ENCODE measurements at places on chromosomes 7 and 10.
A peak's percentile ranks its signal among the peaks of the same experiment; 100 is the strongest.

DNA sequence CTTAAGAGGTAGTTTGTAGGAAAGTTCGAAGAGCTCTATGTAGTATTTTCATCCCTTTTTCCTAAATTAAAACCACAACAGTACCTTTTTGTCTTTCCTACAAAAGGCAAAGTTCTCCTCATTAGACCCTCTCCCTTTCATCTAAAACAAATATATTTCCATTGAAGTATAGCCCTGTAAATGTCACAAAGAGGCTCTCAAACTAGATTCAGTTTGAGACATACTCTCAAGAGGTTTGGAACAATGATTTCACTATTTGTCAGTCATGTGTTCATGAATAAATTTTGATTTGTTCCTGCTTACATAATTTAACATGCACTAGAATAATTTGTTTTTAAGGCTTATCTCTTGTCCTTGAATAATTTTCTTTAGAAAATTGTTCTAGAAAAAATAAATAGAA lies 12.2 kb downstream of the TAS2R16 start:
- no peak for DNase-seq

DNA sequence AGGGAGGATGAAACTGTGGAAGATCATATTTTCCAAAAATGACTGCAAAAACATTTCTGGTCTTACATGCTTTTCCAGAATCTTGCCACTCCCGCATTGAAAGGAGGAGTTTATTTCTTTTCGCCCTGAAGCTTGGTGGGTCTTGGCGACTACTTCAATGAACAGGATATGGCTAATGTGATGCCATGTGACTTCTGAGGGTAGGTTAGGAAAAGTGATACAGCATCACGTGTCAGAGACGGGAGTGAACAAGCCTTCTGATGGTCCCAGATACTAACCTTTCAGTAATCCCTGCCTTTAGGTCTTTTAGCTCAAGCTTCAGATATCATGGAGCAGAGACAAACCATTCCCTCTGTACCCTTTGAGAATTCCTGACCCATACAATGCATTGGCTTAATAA lies 192.2 kb upstream of the HPS1 start:
- no peak for DNase-seq

DNA sequence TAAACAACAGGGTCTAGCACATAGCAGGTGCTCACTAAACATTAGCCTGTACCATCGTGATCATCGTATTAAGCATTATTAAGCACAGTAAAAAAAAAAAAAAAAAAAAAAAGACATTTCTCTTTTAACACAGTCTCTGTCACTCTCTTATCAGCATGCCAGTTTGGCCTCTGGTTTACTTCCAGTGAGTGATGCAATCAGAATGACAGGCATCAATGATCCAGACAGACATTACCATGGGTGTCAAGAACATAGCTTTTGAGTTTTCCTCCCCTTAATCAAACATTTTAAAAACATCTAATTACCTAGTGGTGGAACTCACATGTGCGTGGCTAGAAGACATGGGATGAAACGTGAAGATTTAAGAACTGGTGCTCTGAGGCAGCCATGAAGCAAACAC lies 115.8 kb downstream of the CTTNBP2 start:
- DNase-seq: no peak

- DNase-seq: no peak
Observed at GRCh38 chr7:79668292-79668691, 214.8 kb upstream of the MAGI2 start.

GRCh38 chr10:100020142-100020885 lies 10.6 kb upstream of the DNMBP start:
- DNase-seq: no peak

GRCh38 chr7:35550831-35551230 lies 144.1 kb downstream of the HERPUD2 start:
- DNase-seq: no peak

DNA sequence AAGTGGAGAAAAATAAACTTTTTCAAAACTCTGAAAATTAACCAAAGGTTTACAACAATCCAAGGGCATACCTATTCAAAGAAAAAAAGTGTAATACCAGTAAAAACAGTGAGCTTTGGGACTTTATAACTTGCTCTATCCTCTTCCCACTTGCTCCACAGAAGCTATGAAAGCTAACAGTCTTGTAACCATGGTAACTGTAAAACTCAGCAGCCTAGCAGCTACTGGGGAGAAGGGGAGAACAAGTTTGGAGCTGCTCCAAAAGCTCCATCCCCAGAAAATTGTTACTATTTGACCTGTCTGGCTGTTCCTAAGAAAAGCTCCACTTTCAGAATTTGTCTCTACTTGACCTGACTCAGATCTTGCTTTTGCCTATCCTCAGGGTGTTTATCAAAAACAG lies 191.5 kb downstream of the OTUD1 start:
- no peak for DNase-seq

GRCh38 chr10:17685233-17685840 lies 41.4 kb downstream of the STAM start:
- no peak for DNase-seq

DNA sequence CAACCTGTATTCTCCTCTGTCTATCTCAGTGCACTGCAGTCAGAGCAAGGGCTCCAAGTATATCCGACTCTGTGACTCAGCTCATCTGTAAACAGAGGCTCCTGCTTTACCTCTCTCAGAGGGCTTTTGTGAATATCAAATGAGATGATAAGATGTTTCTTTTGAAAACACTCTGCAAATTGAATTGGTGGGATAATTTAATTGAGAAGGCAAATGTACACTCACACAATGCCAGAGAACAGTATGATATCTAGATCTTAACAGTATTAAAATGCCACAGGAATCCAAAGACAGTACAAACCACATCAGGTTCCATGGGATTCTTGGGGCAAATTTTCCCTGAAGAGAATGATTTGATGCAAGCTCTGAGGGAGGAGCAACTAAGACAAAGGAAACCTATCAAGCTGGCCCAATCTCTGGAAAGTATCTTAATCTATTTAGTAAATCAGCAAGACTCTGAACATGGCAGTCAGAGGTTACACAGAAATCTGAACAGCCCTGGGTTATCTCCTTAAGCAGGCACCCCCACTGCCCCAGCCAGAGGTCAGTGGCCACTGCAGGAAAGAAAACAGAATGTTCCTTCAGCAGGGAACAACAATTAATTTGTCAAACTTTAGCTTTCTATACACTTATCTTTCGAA lies 45.9 kb downstream of the DOCK4 start:
- no peak for DNase-seq

GRCh38 chr7:36653663-36654355 lies 70.5 kb downstream of the AOAH start:
- no peak for DNase-seq

DNA sequence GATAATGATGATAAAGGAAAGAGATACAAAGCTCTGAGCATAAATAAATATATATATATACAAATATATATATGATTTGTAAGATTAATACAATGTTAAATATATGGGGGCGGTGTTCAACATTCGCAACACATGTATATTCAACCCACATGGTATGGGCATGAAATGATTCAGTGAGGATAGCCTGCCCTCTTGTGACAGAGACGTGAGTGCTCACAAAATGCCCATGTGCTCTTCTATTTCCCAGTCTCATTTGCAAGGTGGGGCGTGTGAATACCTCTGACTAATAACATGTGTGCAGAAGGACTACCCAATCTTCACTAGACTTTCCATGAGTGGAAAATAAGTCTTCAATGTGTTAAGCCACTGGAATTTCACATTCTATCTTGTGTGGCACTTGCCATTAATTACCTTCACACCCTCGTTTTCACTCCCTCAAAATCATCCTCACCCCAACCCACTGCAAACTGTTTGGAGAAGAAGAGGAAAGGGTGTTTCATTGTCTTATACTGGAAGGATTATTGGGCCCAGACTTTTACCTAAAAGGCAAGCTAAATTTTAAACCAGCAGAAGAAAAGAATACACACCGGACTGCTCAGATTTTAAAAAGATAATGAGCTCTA lies 26.9 kb downstream of the ASAH2 start:
- DNase-seq: peak; percentile 37

DNA sequence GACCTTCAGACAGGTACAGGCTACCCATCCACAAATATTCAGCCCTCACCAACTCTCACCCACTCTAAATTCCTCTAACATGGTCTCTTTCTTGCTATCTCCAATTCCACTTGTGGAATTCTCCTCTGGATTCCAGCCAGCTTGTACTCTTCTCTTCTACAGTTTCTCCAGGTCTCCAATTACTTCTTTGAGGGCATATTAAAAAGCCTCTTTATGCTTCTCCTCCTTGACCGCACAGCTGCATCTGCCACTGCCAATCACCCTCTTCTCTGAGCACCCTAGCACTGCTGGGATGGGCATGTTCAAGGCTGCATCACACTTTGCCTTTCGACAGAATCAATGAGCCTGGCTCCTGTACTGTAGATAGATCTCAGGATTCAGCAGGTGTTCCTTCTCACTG lies 101.5 kb upstream of the ANKRD1 start:
- no peak for DNase-seq

DNA sequence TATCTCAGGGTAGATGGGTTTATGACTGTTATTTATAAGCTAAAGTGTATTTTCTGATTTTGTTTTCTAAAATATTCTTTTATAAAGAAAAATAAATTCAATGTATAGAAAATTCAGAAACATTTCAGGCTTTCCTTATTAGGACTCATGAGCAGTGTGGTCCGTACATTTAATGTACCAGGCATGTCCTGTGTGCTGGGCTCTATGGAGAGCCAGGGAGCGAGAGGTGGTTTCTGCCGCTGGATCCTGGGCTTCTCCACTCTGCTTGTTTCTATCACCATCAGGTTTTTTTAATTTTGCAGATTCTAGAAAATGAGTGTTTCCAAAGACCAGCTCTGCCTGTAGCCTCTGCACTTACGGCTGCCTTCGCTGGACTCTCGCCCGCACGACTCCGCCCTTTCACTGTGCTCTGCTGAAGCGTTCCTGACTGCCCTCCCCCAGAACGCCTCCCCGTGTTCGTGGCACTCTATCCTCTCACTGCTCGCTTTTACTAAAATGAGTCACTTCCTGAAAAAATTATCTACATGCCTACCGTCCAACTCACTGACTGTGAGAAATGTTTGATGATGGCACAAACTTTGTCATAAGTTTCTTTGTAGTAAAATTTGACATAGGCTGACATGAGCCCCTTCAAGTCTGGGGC lies 188.5 kb downstream of the ZMYND11 start:
- DNase-seq: no peak

DNA sequence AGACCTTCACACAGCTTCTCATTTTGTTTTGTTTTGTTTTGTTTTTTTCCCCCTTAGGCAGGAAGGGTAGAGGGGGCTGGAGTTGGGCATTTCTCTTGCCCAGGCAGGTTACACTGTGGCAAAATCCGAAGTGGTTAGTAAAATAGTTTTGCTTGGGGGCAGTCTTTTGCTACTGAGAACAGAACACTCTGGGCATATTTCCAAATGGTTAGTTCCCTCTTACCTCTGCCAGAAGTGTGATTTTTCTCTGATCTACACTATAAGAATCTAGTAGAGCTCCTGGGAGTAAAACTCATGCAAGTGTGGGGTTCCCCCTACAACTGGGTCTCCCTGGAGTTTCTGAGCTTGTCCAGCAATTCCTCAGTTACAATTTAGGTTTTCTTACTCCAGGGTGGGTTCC lies 61.7 kb downstream of the NPS start:
- DNase-seq: no peak

DNA sequence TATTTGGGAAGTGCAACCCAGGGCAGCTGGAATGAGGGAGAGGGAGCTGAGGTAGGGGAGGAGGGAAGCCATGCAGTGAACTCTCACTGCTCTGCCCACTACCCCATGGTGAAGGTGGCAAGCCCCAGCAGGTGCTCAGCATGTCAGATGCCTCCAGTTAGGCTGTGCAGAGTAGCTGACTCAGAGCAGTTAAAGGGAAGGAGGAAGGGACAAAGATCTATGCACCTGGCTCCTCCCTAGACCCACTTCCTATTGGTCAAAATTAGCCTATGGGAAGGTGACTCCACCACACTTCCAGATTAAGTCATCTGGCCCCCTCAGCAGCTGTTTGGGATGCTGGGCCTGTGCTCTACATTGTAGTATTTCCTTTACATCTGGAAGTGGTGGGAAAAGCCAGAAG lies 125.7 kb upstream of the MTPN start:
- DNase-seq: no peak

DNA sequence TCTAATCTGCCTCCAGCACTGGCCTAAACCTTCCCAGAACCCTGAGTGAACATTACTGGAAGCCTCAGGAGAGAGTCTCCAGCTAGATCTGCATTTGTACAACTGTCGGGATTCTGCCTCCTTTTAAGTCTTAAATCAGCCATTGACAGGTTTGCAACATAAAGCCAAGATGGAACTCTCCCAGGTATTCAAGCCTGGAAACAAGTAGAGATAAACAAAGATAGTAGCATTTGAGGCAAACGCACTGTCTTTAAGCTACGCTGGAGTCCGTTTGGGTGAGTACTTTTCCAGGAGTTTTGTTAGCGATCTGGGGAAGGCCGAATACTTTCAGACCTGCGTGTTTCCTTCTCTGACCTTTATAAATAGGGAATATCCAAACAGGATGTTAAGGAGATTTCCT lies 317.2 kb upstream of the FZD8 start:
- DNase-seq: no peak

DNA sequence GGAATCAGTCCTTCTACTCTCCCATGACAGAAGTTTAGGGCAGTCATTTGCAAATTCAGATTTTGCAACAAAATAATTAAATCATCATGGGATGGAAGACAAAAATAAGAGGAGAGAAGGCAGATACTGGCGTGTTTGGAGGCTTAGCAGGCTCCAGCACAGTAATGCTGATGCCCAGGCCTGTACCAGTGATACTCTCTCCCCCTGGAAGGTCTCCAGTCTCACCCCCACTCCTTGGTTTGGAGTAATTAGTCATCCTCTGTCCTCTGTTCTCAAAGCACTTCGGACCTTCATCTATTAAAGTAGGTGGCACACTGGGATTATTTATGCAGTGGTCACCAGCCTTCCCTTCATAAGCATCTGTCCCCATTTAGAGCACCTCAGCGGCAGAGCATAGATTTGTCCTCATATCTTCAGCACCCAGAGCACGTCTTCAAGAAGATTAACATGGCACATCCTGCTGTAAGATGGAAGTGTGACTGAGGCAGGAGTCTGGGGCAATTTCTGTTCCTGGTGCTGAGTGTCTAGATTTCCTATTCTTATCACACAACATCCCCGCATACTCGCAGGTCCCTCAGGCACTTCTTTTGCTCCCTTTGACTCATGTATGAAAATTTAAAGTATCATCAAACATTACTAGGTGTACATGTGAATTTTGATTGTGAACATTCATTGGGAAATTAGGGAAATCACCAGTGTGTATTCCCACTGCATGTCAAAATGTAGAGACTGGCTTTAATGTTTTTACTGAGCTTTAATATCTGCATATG lies 31.3 kb upstream of the TRIL start:
- DNase-seq: no peak

DNA sequence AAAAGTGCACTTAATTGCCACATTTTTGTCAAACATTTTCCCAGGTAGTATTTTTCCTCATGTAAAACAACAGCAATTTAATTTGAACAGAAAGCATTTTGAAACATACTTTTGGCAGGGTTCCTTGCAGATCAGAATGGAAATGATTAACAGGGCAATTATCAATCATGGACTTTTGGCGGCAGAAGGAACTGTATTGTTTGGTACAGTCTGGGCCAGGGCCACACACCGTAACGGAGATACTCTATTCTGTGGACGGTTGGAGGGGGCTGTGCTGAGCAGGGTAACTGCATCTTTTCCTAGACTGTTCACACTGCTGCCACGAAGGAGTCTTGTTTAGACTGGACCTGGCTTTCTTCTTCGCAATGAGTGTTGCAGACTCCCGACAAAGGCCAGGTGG lies 62.3 kb downstream of the EGFR start:
- DNase-seq: no peak
